Thyroid gland (tissue), 4 donors: ENCODE measurements at places on chromosomes 16 and 17. TPM values are rescaled to one million over a fixed set of nuclear protein-coding genes. Genes with fewer than 3 reads are reported as not detected.
A peak's percentile ranks its signal among the peaks of the same experiment; 100 is the strongest.

KRTAP4-6 gene
- not detected for total RNA-seq

SLX1A gene
- 54.3 TPM for total RNA-seq

TNP2 gene
- not detected for total RNA-seq

MRPS23 gene
- 44.3 TPM for total RNA-seq

KCNJ12 gene
- total RNA-seq: 2.1 TPM

GPR179 gene
- not detected for total RNA-seq

SLC39A11 gene
- 123 TPM for total RNA-seq

C1QTNF1 gene
- 59.2 TPM for total RNA-seq

GRN gene
- 259 TPM for total RNA-seq

PRR35 gene
- not detected for total RNA-seq

NEURL4 gene
- 32.8 TPM for total RNA-seq

SPATA20 gene
- total RNA-seq: 177 TPM

SLC12A4 gene
- 56.2 TPM for total RNA-seq

- peaks cover 7% of the 10 kb centered on the region for H3K4me1 ChIP-seq
- no peak overlapping the region for H3K4me3 ChIP-seq
- H3K27me3 ChIP-seq: no peaks in the 10 kb centered on the region
- no peak overlapping the region for H3K27ac ChIP-seq
- no peaks in the 10 kb centered on the region for H3K36me3 ChIP-seq
- no peak for DNase-seq
Measured at GRCh38 chr17:65914784-65915342, 277.1 kb downstream of the CEP112 start.

DNA sequence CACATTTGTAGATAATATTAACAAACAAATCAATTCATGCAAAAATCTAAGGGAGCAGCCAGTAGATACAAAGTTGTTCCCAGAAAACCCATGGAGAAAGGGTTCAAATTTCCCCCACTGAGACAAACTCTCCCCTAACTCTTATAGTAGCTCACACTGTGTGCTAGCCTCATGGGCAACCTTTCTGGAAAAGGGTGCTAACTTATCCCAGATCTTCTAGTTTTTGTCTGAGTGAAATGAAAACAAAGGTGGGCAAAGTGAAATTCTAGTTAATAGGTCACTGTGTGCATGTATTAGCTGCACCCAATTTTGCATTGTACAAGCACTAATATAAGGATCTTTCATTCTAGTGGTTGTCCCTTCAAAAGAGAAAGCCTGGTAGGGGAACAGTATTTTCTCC lies 9.9 kb upstream of the USP32 start:
- H3K36me3 ChIP-seq: no peaks in the 10 kb centered on the region
- H3K27ac ChIP-seq: no peak overlapping the region
- H3K4me3 ChIP-seq: no peak overlapping the region
- no peaks in the 10 kb centered on the region for H3K27me3 ChIP-seq
- DNase-seq: no peak

GRCh38 chr17:78484271-78485246 lies 92.6 kb downstream of the DNAH17 start:
- no peak for DNase-seq
- H3K27me3 ChIP-seq: no peaks in the 10 kb centered on the region
- H3K4me3 ChIP-seq: no peak overlapping the region
- no peak overlapping the region for H3K27ac ChIP-seq
- H3K4me1 ChIP-seq: no peaks in the 10 kb centered on the region
- H3K36me3 ChIP-seq: no peaks in the 10 kb centered on the region

- H3K27ac ChIP-seq: no peak overlapping the region
- no peaks in the 10 kb centered on the region for H3K27me3 ChIP-seq
- peaks cover 60% of the 10 kb centered on the region for H3K36me3 ChIP-seq
- peak; percentile 77 for DNase-seq
Measured at GRCh38 chr16:22321340-22322001, 24.3 kb downstream of the POLR3E start.

DNA sequence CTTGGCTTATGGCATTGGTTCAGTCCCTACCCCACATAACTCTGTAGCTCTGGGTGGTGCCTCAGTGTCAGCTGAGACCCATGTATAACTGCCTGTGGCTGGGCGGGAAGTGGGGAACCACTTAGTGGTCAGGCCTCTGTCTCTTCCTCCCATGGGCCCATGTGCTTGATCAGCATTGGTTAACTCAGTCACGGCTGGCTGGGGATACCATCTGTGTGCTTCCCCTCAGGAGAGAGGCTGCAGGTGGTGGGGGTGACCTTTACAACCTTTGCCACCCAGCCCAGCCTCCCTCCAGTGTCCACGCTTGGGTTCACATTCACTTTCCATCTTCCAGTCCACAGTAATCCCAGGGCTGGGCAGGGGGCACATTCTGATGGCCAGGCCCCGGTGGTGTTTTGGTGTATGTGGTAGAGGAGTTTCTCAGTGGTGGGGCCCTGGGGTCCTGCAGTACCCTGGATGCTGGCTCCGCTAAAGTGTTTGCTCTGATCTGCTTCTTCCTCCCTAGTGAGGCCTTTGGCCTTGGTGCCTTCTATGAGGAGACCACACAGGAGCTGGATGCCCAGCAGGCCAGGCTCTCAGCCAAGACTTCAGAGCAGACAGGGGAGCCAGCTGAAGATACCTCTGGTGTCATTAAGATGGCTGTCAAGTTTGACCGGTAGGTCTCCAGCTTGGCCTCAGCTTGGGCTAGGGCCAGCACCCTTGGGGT lies 10.2 kb upstream of the NFATC3 start:
- peaks cover 13% of the 10 kb centered on the region for H3K36me3 ChIP-seq
- no peaks in the 10 kb centered on the region for H3K27me3 ChIP-seq
- H3K27ac ChIP-seq: no peak overlapping the region
- no peak for DNase-seq
- H3K4me1 ChIP-seq: peaks cover 22% of the 10 kb centered on the region
- H3K4me3 ChIP-seq: no peak overlapping the region

DNA sequence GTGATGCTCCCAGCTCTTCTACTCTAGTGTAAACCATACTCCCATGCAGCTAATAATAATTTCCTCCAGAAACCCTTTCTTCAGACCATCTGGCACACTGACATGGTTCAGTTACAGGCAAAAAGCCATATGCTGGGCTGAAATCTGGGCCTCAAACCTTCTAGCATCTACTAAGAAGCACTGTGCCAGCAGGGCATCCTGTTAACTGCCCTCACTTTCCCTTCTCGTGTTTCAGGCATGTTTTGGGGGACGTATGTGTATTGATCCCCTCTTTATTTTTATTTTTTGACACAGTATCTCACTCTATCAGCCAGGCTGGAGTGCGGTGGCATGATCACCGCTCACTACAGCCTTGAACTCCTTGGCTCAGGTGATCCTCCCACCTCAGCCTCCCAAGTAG lies 33.3 kb downstream of the STAT5A start:
- H3K27me3 ChIP-seq: no peaks in the 10 kb centered on the region
- no peak for DNase-seq
- peaks cover 49% of the 10 kb centered on the region for H3K36me3 ChIP-seq
- no peak overlapping the region for H3K27ac ChIP-seq
- no peak overlapping the region for H3K4me3 ChIP-seq

GRCh38 chr17:17356149-17356930 lies 53.2 kb downstream of the NT5M start:
- peak; percentile 88 for DNase-seq
- H3K27ac ChIP-seq: peak overlapping the region; percentile 3
- no peaks in the 10 kb centered on the region for H3K27me3 ChIP-seq
- H3K4me1 ChIP-seq: no peaks in the 10 kb centered on the region
- H3K4me3 ChIP-seq: no peak overlapping the region

DNA sequence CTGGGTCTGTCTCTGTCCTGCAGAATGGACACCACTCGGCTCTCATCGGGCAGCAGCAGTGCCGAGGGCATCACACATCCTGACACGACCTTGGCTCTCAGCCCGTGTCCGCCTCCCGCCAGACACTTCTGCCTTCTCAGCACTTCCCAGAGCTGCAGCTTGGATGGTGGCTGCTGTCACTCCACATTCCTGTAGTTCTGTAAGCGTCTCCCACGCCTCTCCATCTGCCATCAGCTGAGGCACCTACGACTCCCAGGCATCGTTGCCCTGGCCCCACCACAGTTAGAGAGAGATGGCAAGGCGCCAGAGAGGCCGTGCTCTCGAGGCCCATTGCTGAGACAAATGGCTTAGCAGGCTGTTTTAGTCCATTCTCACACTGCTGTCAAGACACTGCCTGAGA lies 195.9 kb upstream of the CHMP6 start:
- no peak overlapping the region for H3K4me3 ChIP-seq
- H3K27me3 ChIP-seq: no peaks in the 10 kb centered on the region
- H3K4me1 ChIP-seq: peaks cover 15% of the 10 kb centered on the region

- no peak for DNase-seq
- H3K4me3 ChIP-seq: no peak overlapping the region
- no peak overlapping the region for H3K27ac ChIP-seq
- no peaks in the 10 kb centered on the region for H3K4me1 ChIP-seq
Measured at GRCh38 chr16:17379121-17379571, 91.6 kb downstream of the XYLT1 start.

DNA sequence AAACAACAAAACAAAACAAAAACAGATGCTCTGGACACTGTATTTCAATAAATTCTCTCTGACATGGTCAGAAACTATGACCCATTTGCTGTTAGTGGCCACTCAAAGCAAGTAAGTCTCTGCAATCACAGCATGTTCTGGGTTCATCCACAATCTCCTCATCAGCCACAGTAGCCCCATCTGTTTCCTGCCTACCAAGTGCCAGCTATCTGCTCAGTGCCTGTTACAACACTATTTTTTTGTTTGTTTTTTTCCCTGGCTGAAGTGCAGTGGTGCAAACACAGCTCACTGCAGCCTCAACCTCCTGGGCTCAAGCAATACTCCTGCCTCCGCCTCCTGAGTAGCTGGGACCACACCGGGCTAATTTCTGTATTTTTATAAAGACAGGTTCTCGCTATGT lies 137.9 kb downstream of the SOX9 start:
- no peak for DNase-seq
- no peaks in the 10 kb centered on the region for H3K36me3 ChIP-seq
- no peak overlapping the region for H3K4me3 ChIP-seq

DNA sequence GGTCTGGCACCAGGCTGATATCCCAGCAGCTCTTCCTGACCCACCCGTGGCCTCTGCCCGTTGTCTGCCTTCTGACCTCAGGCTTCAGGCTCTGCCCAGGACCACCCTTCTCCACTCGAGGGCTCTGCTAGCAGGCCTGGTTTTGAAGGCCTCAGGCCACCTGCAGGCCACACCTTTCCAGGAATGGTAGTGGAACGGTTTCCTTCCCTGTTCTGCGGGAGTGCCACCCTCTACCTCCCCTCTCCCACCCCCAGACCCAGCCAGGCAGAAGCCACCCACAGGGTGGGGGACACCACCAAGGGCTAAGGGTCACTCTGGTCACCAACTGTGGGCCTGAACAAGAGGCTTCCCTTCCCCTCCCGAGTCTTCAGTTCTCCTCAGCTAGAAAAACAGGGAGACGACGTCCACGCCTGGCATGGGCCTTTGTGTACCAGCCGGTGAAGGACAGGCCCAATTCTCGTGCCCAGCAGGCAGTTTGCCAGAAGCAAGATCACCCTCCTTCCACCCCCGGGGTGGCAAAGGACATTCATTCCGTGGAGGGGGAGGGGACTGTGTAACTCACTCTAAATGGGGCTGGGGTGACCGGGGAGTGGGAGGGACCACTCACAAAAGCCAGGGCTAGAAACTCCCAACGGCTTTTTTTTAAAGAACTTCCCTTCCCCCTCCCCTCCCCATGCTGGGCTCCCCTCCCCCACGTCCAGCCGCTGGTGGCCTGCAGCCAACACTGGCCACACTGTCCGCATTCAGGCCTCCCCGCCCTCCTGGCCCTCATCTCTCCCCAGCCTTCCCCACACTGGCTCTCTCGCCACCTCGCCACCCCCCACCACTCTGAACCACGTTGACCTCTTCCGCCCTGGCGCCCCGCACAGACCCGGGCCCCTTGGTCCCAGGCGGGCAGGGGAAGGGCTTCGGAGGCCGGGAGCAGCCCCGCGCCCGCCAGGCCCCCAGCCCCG lies 7.7 kb downstream of the CBX4 start:
- peak; percentile 90 for DNase-seq
- no peaks in the 10 kb centered on the region for H3K27me3 ChIP-seq
- peak overlapping the region; percentile 65 for H3K27ac ChIP-seq
- H3K4me3 ChIP-seq: no peak overlapping the region

- no peak overlapping the region for H3K4me3 ChIP-seq
- DNase-seq: no peak
- H3K27me3 ChIP-seq: no peaks in the 10 kb centered on the region
- no peaks in the 10 kb centered on the region for H3K36me3 ChIP-seq
- H3K4me1 ChIP-seq: peaks cover 4% of the 10 kb centered on the region
Measured at GRCh38 chr17:63344383-63344782, 101.7 kb downstream of the CYB561 start.

GRCh38 chr17:1188812-1189504 lies 9.2 kb upstream of the ABR start:
- no peak overlapping the region for H3K4me3 ChIP-seq
- H3K4me1 ChIP-seq: peaks cover 33% of the 10 kb centered on the region
- no peak overlapping the region for H3K27ac ChIP-seq
- peak; percentile 62 for DNase-seq

GRCh38 chr16:88804552-88805339 lies 1.2 kb downstream of the CDT1 start:
- no peak overlapping the region for H3K27ac ChIP-seq
- no peaks in the 10 kb centered on the region for H3K36me3 ChIP-seq
- peaks cover 22% of the 10 kb centered on the region for H3K4me1 ChIP-seq
- H3K4me3 ChIP-seq: no peak overlapping the region
- no peaks in the 10 kb centered on the region for H3K27me3 ChIP-seq

- H3K27ac ChIP-seq: no peak overlapping the region
- H3K4me1 ChIP-seq: peaks cover 10% of the 10 kb centered on the region
- DNase-seq: no peak
- H3K36me3 ChIP-seq: no peaks in the 10 kb centered on the region
Measured at GRCh38 chr17:73950593-73950914, 252.9 kb upstream of the RPL38 start.

GRCh38 chr16:65994291-65994690 lies 372.2 kb upstream of the CDH5 start:
- H3K27me3 ChIP-seq: no peaks in the 10 kb centered on the region
- H3K27ac ChIP-seq: no peak overlapping the region
- H3K36me3 ChIP-seq: no peaks in the 10 kb centered on the region
